ENCODE measurements at places on chromosomes 11 and 22. TPM values are rescaled to one million over a fixed set of nuclear protein-coding genes. Genes with fewer than 3 reads are reported as not detected.

- H3K4me3 ChIP-seq, result no peak overlapping the region
- H3K36me3 ChIP-seq, result peaks cover 60% of the 10 kb centered on the region
- no peak overlapping the region for H3K27ac ChIP-seq
- peaks cover 8% of the 10 kb centered on the region for H3K4me1 ChIP-seq
Measured at GRCh38 chr11:107442715-107443215, 14.9 kb downstream of the CWF19L2 start.

C11orf16 gene
- not detected for total RNA-seq

- H3K27ac ChIP-seq, result peak overlapping the region; percentile 92
- no peaks in the 10 kb centered on the region for H3K27me3 ChIP-seq
- H3K4me1 ChIP-seq, result peaks cover 16% of the 10 kb centered on the region
- no peaks in the 10 kb centered on the region for H3K36me3 ChIP-seq
Measured at GRCh38 chr22:40030758-40031095, 36.0 kb downstream of the FAM83F start.

CYB5R2 gene
- 1.4 TPM for total RNA-seq

DSCAML1 gene
- 1.4 TPM for total RNA-seq

DNA sequence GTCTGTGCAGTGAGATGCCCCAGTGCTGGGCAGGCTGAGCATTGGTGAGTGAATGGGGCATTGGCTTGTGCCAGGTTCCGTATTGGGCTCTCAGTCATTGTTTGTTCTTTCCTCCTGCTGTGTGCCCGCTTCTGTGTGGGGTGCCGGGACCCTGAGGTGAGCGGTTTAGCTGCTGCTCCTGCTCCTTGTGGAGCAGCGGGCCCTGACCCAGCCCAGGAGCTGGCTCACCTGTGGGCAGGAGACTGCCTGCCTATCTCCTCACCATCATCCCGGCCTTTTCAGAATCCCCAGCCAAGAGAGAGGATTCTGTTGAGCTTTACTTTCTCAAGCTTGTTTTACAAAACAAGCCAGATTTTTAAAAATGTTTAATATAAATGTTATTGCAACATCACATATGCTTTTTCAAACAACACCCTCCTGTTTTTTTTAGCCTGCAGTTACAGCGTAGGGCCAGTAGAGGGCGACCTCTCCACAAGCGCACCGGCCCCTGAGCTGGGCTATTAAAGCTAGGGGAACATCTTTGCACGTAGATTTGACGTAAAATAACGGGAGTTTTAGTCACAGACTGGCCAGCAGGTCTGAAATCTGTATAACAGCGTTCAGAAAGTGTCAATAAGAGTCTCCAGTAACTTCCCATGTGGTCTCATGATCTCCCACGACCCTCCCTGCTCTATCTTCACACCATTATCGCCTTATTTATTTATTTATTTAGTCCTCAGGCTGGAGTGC is 25.1 kb upstream of the RELT start:
- peak; percentile 59 for DNase-seq
- no peaks in the 10 kb centered on the region for H3K36me3 ChIP-seq
- peaks cover 6% of the 10 kb centered on the region for H3K4me1 ChIP-seq

- no peak overlapping the region for H3K27ac ChIP-seq
- no peaks in the 10 kb centered on the region for H3K36me3 ChIP-seq
- H3K27me3 ChIP-seq, result peaks cover 6% of the 10 kb centered on the region
- no peak for DNase-seq
- H3K4me3 ChIP-seq, result no peak overlapping the region
Measured at GRCh38 chr22:30474683-30475424, 3.0 kb upstream of the SEC14L3 start.

KRTAP5-10 gene
- not detected for total RNA-seq

- no peak overlapping the region for H3K27ac ChIP-seq
- H3K4me1 ChIP-seq, result no peaks in the 10 kb centered on the region
- H3K4me3 ChIP-seq, result no peak overlapping the region
- no peaks in the 10 kb centered on the region for H3K36me3 ChIP-seq
Measured at GRCh38 chr11:26418386-26418912, 86.5 kb downstream of the ANO3 start.

DNA sequence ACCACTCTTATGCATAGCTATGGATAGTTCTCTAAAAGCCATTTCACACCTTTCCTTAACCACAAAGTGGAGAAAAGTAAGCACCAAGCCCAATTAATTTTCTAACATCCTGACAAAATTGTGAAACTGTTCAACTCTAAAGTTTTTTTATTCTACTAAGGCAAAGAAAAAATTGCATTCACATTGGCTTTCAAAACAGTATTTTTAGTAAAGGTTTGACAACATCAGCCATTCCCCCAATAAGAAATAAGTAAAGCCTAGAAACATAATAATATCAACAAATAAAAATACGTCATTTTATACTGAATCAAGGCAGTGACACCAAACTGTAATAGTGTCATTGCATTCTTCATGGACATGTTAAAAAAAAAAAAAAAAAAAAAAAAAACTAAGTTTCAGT is 11.1 kb downstream of the FAM168A start:
- DNase-seq, result no peak
- H3K36me3 ChIP-seq, result peaks cover 16% of the 10 kb centered on the region
- H3K27ac ChIP-seq, result no peak overlapping the region
- peaks cover 12% of the 10 kb centered on the region for H3K4me1 ChIP-seq
- H3K4me3 ChIP-seq, result no peak overlapping the region

GRCh38 chr11:83282084-83282716 is 4.0 kb downstream of the CCDC90B start:
- H3K36me3 ChIP-seq, result peaks cover 12% of the 10 kb centered on the region
- H3K4me1 ChIP-seq, result peaks cover 28% of the 10 kb centered on the region
- no peak overlapping the region for H3K27ac ChIP-seq
- DNase-seq, result no peak

GRCh38 chr22:37801946-37802309 is 5.8 kb upstream of the GCAT start:
- H3K27ac ChIP-seq, result no peak overlapping the region
- DNase-seq, result no peak
- peaks cover 19% of the 10 kb centered on the region for H3K4me1 ChIP-seq
- H3K27me3 ChIP-seq, result peaks cover 46% of the 10 kb centered on the region
- H3K4me3 ChIP-seq, result peak overlapping the region; percentile 72
- no peaks in the 10 kb centered on the region for H3K36me3 ChIP-seq

DNA sequence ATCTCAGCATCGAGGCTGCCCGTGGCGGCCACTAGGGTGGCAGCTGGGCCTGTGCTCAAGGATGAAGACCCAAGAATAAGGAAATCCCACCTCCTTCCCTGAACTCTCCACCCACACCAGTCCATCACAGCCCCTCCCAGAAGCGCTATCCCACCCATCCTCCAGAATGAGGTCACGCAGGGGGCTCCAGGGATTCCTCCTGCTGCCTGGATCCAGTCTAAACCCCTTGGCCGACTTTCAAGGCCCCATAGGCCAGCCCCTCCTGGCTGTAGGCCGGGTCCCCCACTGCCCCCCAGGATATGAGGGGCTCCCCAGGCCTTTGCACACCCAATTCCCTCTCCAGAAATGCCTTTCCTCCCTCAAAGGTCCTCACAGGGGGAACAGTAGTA is 19.0 kb upstream of the SCGB1A1 start:
- peaks cover 28% of the 10 kb centered on the region for H3K4me1 ChIP-seq
- no peak overlapping the region for H3K4me3 ChIP-seq
- DNase-seq, result no peak

DNA sequence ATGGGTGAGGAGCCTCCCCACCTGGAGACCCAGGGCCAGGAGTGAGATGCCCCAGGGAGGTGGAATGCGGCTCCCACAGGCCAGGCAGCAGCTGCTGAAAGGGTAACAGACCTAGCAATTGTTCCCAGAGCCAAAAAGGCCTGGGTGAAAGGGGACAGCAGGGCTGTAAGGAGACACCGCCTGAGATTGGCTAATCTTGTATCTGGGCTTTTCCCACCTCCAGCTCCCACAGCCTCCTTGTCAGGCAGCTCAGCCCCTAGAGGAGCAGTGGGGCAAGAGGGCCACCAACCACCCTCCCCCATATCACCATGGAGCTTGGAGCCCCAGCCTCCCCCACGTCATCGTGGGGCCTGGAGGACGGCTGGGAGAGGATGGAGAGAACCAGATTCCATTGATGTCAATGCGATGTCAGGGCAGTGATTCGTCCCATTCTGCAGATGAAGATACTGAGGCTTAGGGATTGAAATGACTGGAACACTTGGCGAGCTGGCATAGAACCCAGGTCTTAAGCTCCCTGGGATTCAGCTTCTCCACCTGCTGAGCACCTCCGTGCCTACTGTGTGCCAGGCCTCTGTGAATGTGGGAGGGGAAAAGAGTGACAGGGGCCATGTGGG is 2.9 kb upstream of the MGAT3 start:
- H3K36me3 ChIP-seq, result peaks cover 17% of the 10 kb centered on the region
- H3K4me3 ChIP-seq, result no peak overlapping the region
- H3K27ac ChIP-seq, result no peak overlapping the region
- peaks cover 36% of the 10 kb centered on the region for H3K4me1 ChIP-seq
- peaks cover 19% of the 10 kb centered on the region for H3K27me3 ChIP-seq

CAVIN3 gene
- total RNA-seq, result 1.6 TPM

DNA sequence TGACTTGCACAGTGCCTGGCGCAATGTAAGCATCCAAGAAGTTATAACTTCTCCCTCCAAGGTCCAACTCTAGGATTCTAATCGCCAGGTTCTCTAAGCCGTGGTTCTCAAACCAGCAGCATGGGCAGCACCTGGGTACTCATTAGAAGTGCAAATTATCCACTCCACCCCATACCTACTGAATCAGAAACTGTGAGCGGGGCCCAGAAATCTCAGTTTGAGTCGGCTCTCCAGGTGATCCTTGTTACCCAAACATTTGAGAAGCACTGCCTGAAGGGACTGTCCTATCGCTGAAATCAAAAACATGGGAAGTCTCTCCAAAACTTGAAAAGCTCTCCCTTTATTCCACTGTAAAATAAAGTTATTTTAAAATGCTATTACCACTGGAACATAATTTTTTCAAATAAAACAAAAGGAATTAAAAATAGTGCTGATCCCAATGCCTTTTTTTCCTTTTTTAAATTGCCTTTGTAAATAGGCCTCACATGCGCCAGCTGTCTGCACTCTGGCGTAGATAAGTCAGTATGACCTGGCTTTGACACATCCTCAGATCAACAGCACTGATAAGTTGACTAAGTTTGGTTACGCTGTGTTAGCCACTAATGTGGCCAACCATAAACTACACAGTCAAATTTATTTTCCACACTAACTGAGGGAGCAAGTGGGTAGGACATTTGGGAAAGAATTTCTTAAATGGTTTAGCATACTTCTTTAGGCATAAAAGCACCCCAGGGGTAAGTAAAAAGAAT is 8.4 kb upstream of the CTR9 start:
- H3K27me3 ChIP-seq, result peaks cover under 1% of the 10 kb centered on the region
- H3K4me3 ChIP-seq, result peak overlapping the region; percentile 61
- H3K27ac ChIP-seq, result peak overlapping the region; percentile 39

GRCh38 chr11:9155930-9156329 is 64.5 kb upstream of the SCUBE2 start:
- H3K4me1 ChIP-seq, result peaks cover 17% of the 10 kb centered on the region
- H3K36me3 ChIP-seq, result peaks cover 27% of the 10 kb centered on the region
- no peak overlapping the region for H3K4me3 ChIP-seq
- no peaks in the 10 kb centered on the region for H3K27me3 ChIP-seq
- no peak overlapping the region for H3K27ac ChIP-seq

GRCh38 chr11:40403321-40403720 is 1056.1 kb downstream of the LRRC4C start:
- H3K27ac ChIP-seq, result no peak overlapping the region
- DNase-seq, result no peak
- no peak overlapping the region for H3K4me3 ChIP-seq
- no peaks in the 10 kb centered on the region for H3K36me3 ChIP-seq

NCR3LG1 gene
- 2.9 TPM for total RNA-seq

GRCh38 chr22:17477391-17477833 is 85.9 kb upstream of the SLC25A18 start:
- DNase-seq, result no peak
- H3K4me1 ChIP-seq, result no peaks in the 10 kb centered on the region
- H3K27ac ChIP-seq, result no peak overlapping the region
- no peak overlapping the region for H3K4me3 ChIP-seq
- H3K36me3 ChIP-seq, result no peaks in the 10 kb centered on the region

TMEM109 gene
- 102 TPM for total RNA-seq

- H3K27ac ChIP-seq, result no peak overlapping the region
- no peak for DNase-seq
- H3K36me3 ChIP-seq, result peaks cover 12% of the 10 kb centered on the region
- no peak overlapping the region for H3K4me3 ChIP-seq
Measured at GRCh38 chr11:76491644-76492043, 46.8 kb downstream of the EMSY start.

INS gene
- total RNA-seq, result not detected

DNA sequence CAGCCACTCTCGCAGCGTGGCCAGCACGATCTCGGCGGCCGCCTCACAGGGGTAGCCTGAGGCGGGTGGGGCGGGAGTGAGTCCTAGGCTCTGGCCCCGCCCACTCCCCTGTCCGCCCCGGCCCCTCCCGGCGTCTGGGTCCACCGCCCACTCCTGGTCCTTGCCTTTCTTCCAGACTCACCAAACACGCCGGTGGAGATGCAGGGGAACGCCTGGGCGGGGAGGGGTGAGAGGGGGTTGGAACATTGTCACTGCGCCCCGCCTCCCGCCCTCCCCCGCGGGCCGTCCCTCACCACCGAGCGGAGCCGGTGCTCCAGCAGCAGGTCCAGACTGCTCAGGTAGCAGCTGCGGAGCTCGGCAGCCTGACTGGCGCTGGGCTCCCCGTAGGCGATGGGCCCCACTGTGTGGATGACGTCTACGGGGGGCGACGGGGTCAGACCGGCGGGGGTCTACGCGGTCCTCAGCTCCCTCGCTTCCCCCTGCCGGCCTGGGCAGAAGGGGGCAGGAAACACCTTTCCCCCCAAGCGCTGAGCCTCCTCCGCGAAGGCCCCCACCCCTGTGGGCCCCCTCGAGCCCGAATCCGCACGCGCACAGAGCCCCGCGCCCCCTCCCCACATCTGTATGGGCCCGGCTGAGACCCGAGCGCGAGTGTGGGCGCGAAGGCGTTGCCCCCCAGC is 13.2 kb downstream of the OTUB1 start:
- peaks cover 10% of the 10 kb centered on the region for H3K36me3 ChIP-seq
- peaks cover 5% of the 10 kb centered on the region for H3K4me1 ChIP-seq
- no peaks in the 10 kb centered on the region for H3K27me3 ChIP-seq
- no peak overlapping the region for H3K27ac ChIP-seq
- no peak overlapping the region for H3K4me3 ChIP-seq

PITPNM1 gene
- total RNA-seq, result 125 TPM

UCP3 gene
- 4.1 TPM for total RNA-seq

DNA sequence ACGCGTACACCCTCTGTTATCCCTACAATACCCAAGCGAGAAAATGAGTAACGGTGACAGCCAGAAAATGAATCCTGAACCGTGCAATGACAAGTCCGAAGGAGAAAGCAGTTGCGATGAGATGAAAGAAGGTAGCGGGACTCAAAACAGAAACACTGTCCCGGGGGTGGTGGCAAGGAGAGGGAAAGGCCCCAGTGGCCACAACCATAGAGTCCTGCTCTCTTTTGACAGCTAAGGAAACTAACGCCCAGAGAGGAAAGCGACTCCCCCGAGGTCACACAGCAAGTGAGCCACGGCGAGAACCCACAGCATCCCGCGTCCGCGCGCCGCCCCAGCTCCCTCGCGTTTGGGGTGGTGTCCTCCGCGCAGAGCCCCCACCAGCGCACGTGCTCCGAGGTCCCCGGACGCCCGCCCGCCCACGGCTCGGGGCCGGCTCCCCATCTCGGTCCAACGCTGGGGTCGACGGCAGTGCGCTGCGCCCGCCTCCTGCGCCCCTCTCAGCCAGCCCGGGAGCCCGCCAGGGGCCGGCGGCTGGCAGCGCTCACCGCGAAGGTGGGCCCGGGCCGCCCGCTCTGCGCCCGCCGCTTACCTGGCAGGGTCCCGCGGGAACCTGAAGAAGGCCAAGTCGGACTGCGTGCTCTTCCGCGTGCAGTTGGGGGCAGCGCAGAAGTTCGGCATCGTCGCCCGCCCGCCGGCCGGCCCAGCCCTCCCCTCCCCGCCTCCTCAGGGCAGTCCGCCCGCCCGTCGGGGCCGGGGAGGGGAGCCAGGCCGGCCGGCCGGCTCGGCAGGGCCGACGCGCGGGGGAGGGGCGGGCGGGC is 564 bp downstream of the THAP12 start:
- peak overlapping the region; percentile 96 for H3K4me3 ChIP-seq
- H3K4me1 ChIP-seq, result peaks cover 34% of the 10 kb centered on the region
- DNase-seq, result peak; percentile 74
- H3K36me3 ChIP-seq, result peaks cover 8% of the 10 kb centered on the region
- peak overlapping the region; percentile 93 for H3K27ac ChIP-seq
